ENCODE measurements at places on chromosomes 4 and X.

DNA sequence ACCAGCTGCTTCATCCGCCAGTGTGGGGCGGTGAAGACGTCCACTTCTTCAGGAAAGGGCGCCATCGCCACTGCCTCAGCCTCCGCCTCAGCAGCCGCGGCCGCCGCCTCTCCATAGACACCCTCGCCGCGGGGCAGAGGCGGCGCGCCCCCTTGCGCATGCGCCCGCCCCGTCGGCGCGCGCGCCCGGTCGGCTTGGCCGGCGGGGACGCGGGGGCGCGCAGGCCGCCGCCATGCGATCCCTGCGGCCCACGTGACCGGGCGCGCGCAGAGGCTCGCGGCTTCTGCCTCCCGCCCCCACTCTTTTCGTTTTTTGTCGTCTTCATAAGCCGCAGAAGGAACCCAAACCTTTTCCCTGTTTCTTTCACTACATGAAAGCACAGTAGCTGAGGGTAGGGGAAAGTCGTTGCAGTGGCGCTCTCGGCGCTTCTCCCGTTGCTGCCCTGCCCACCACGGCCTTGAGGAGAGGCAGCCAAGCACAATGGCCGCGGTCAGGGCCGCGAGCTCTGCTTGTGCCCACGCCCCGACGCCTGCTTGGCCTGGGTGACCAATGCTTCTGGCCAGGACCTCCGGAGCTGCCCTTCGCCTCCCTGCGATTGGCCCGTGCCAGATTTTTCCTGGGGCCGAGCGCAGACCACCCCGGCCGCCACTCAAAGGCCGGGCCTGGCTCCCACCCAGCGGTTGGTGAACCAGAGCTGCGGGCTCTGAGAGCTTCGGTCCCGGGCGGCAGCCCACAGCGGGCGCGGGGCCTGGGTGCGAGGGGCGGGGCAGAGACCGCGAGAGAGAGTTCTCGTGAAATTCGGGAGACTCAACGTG is at the start of gene FBXL5:
Gene FBXL5 (minus strand): TSS at position 135 of the 815 bp plus-strand sequence. CDS start 70 bp downstream, at position 65.
- DNase-seq: peak; percentile 82

GRCh38 chr4:77075869-77076799 is at the start of gene CCNI:
Gene CCNI (minus strand): TSS chr4:77075989. CDS start chr4:77066362, 9,627 bp downstream.
- peak; percentile 96 for DNase-seq

DNA sequence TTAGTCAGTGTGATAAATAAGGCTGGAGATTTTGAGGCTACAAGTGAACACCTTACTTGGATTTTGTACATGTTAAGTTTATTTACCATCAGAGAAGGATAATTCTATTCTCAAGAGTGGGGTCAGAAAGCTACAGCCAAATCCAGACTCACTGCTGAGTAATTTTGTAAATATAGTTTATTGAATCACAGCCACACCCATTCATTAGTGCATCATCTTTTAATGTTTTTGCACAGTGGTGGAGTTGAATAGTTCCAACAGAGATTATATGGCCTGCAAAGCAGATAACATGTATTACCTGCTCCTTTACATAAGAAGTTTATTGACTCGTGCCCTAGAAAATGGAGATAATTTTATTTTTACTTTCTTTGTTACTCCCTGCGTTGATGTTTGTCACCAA is 60.4 kb downstream of the PCDH18 start:
- no peak for DNase-seq

GRCh38 chrX:121160987-121161386 is 113.6 kb downstream of the GLUD2 start:
- DNase-seq: no peak

DNA sequence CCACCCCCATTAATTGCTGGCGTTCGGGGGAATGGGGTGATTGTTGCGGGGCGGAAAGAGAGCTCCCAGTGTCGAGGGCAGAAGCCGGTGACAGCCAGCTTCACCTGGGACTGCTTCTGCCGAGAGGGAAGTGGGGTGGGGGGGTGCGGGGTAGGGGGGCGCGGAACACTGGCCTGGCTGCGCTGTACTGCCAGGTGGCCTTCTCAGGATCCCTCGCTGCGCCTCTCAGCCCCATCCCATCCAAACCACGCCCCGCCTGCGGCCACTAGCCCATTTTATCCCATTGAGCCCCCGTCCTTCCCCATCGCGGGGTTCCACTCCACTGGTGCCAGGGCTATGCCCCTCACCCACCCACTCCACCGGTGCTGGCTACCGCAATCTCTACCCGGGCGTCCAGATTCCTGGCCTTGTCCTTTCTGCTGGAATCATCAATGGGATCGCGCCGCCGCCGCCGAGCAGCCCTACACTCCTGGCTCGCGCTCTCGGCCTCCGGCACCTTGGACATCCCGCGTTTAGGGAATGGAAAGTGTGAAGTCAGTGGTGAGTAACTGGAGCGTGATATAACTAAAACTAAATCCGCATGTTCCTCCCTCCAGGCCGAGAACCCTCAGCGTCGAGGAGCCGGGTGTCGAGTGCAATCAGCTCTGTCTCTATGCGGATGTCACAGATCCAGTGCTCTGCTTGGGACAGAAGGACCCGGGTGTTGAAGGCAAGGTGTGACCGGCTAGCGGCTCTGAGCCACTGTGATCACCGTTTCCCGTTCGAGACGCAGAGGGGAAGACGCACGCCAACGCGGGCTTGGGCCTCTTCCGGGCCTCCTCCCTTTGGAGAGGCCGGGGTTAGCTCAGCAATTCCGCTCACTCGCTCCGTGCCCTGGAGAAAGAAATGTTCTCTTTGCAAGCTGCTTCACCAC is 20.5 kb downstream of the NKX3-2 start:
- no peak for DNase-seq

DNA sequence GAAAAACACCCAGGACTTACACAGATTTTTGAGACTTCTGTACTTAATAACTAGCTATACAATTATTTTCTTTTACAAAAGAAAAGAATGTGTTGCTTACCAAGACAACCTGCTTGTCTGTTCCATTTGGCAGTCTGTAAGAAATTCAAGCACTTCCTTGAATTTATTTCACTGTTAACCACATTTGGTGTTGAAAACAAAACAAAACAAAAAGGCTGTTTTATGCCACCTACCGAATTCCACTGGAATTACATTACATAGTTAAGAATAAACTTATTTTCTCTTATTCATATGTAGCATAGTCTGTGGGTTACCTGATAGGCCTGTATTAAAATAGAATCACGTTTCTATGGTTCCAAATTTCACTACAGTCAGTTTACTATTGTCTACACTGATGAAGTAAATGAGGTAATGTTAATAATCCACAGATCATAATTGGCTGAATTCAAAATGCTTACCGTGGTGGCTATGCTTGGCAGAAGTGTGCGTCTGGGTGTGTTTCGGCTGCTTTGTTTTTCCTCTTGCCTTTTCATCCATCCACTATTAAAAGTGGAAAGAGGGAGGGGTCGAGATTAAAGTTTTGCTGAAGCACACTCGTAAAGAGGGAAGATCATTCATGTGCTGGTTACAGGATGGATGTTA is at the start of gene TLR1:
Gene TLR1 (minus strand): TSS at position 138 of the 642 bp plus-strand sequence. CDS start 5,960 bp downstream, outside the sequence.
- no peak for DNase-seq

DNA sequence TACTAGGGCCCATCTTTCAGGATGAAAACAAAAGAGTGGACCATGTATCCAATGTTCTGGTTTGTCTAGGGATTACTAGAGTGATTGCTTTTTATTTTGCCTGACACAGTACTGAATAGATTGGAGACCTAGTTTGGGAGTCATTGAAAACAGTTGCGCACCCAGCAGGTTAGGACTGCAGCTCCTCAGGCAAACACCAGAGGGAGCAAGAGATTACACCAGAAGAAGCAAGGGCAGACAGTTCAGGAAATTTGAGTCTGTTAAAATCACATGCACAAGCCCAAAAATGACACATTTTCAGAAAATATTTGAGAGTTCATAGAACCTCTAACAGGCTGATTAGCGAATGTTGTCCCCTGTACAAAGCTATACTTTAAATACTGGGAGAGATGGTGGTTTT is 55.6 kb downstream of the CYLC1 start:
- no peak for DNase-seq
